ENCODE measurements at places on chromosomes 7 and 10. TPM values are rescaled to one million over a fixed set of nuclear protein-coding genes. Genes with fewer than 3 reads are reported as not detected.

The BLVRA gene
- 37.3 TPM for total RNA-seq

The CRHR2 gene
- total RNA-seq, result not detected

The GJD4 gene
- not detected for total RNA-seq

The SPDYE1 gene
- total RNA-seq, result under 0.01 TPM

The PRLHR gene
- not detected for total RNA-seq

The BTRC gene
- total RNA-seq, result 12.3 TPM

The TLL2 gene
- 0.59 TPM for total RNA-seq

The LIPN gene
- total RNA-seq, result not detected

The FAM24A gene
- total RNA-seq, result not detected

The CDC14C gene
- total RNA-seq, result 0.17 TPM

The HACD1 gene
- total RNA-seq, result 35.4 TPM

The UBTD1 gene
- 17.4 TPM for total RNA-seq

The CLRN3 gene
- not detected for total RNA-seq

The PKD2L1 gene
- not detected for total RNA-seq

The ANXA8 gene
- 415 TPM for total RNA-seq

The BICC1 gene
- total RNA-seq, result 35.0 TPM

The SFTPD gene
- 0.33 TPM for total RNA-seq

The FFAR4 gene
- not detected for total RNA-seq

The CPED1 gene
- total RNA-seq, result 1.7 TPM

The BAMBI gene
- total RNA-seq, result 7.0 TPM

The CALHM3 gene
- not detected for total RNA-seq

The CELF2 gene
- 2.5 TPM for total RNA-seq

The TEX36 gene
- total RNA-seq, result not detected

The TMEM184A gene
- 9.2 TPM for total RNA-seq

The SEMA3E gene
- 10.3 TPM for total RNA-seq

The DGKI gene
- total RNA-seq, result 1.5 TPM

The MRLN gene
- not detected for total RNA-seq

The RAB19 gene
- total RNA-seq, result 0.89 TPM

The RHOBTB1 gene
- total RNA-seq, result 3.1 TPM

The XRCC2 gene
- total RNA-seq, result 1.2 TPM

Data from mammary epithelial cell (primary cell).